ENCODE measurements at places on chromosomes 7 and 10.

GRCh38 chr7:91557789-91558404 lies 293.7 kb downstream of the FZD1 start:
- no peak for DNase-seq

DNA sequence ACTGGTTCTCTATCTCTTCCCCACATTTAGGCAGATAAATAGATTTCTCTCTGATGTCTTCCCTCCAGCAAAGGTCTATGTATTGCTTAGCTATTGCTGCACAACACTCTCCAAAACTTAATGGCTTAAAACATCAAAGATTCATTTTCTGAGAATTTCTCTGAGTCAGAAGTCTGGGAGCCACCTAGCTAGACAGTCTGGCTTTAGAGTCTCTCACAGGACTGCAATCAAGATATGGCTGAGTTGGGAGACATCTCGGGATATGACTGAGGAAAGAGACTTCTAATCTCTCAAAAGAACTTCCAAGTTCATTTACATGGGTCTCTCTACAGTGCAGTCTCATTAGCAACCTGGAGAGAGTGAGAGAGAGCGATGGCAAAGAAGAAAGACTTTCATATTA lies 553.6 kb upstream of the GHITM start:
- no peak for DNase-seq

DNA sequence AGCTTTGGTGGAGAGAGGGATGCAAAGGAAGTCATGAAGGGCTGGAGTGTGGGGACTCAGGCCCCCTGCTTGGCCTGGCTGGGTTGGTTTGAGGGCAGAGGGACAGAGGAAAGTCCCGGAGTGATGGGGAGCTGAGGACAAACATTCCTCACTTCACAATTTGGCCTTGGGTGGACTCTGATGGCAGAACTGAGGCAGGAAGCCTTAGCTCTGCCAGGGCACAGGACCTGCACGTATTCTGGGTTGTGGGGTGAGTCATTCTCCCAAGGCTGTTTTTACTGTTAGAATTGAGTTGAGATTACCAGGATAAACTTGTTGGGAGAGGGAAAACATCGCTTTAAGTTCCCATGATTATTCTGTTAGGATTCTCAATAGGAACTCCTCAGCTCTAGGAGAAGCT lies 2.6 kb downstream of the GOLGA7B start:
- DNase-seq = no peak

- DNase-seq = no peak
These were observed 71.8 kb downstream of the SEMA3D start for GRCh38 chr7:85115006-85115405.

DNA sequence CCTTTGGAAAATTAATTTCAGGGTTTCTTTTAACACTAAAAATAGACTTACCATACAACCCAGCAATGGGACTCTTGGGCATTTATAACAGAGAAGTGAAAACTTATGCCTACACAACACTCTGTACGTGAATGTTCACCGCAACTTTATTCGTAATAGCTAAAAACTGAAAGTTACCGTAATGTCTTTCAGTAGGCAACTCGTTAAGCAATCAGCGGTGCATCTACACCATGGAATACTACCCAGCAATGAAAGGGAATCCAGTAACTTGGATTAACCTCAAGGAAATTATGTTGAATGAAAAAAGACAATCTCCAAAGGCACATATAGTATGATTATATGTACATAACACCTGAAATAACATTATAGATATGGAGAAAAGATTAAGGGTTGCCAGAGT lies 16.2 kb downstream of the CCDC3 start:
- DNase-seq = no peak

DNA sequence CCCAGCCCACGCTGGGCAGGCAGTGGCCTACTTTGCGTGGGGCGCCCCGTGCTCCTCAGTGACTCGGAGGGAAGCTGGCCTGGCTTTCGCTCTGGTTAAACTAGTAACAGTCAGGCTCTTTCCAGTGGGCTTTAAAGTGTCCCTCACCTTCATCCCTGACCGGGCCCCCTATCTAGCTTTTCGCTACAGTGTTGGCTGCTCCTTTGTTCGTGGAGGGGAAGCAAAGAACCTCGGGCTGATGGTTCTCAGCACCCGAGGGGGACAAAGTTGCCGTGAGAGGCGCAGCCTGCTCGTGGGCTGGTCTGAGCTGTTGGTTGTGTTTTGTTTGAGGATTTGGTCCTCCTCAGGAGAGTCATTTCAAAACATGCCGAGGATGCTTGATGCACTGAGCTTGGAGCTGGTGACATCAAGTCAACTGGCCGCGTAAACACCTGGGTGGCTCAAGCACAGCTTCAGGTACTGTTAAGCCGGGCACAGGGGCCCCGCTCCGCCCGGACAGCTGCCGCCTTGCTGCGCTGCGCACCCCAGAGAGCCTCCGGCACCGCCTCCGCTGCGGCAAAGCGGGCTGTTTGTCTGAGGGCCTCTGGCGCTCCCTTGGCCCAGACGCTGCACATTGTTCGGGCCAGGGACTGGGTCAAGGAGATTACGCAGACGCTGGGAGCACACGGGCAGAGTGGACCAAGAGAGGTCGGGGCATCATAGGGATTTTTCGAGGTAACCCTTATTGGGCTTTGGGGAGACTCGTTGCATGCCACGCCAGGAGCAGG lies 1.6 kb downstream of the DLX6 start:
- no peak for DNase-seq

- no peak for DNase-seq
These were observed 114.6 kb downstream of the ARL4A start for GRCh38 chr7:12802070-12802469.

- DNase-seq = no peak
These were observed 114.5 kb downstream of the PTPN20 start for GRCh38 chr10:47025540-47026300.

DNA sequence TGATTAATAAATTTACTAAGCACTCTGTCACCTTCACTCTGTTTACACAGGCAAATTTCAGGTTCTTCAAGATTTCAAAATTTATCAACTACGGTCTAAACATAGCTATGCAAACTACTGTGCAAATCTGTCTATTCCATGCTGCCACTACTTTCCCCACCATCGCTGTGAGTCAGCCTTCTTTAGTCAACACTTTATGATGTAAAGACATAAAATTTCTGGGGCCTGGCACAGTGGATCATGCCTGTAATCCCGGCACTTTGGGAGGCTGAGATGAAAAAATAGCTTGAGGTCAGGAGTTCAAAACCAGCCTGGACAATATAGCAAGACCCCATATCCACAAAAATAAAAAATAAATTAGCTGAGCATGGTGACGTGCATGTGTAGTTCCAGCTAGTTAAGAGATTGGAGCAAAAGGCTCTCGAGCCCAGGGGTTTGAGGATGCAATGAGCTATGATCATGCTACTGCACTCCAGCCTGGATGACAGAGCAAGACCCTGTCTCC lies 42.6 kb downstream of the CNOT4 start:
- DNase-seq = no peak

DNA sequence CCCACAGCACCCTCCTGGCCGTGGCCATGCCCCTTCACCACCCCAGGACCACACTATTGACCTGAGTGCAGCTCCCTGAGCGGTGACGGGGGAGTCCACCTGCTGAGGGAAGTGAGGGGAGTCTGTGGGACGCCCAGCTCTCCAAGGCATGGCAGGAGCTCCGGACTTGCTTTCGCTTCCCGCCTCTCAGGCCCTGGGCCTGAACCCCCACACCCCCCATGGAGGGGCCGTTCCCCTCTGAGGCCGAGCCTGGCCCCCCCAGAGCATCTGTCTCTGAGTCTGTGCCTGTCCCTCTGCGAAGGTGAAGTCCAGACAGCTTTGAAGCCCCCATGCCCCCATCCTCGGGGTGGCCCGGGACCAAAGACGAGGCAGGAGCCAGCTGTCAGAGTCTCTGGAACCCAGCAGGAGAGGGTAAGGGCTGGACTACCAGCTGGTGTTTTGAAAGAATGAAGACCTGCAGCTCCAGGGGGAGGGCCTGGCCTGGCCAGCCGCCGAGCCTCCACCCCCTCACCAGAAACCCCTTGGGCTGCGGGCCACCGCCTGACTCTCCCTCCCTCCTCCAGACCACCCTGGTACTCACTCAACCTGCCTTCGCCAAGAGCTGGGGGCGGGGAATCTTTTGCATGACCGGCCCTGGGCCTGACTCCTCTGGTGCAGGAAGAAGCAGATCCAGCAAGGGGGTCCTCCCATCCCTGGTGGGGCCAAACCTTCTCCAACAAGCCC lies 114.0 kb downstream of the PDGFA start:
- no peak for DNase-seq

All from hindlimb muscle (tissue), 1 donor.